ENCODE measurements at places on chromosomes 4 and X.

- DNase-seq, result peak; percentile 71
Measured at GRCh38 chr4:120801137-120801758, 121.3 kb downstream of the PRDM5 start.

- no peak for DNase-seq
Measured at GRCh38 chrX:118218079-118218478, 101.5 kb upstream of the KLHL13 start.

GRCh38 chrX:65866773-65867172 is 173.1 kb downstream of the VSIG4 start:
- no peak for DNase-seq

GRCh38 chr4:106707776-106708463 is 328.2 kb downstream of the DKK2 start:
- DNase-seq, result peak; percentile 56

GRCh38 chr4:112280386-112281056 is 5.2 kb downstream of the TIFA start:
- DNase-seq, result no peak

DNA sequence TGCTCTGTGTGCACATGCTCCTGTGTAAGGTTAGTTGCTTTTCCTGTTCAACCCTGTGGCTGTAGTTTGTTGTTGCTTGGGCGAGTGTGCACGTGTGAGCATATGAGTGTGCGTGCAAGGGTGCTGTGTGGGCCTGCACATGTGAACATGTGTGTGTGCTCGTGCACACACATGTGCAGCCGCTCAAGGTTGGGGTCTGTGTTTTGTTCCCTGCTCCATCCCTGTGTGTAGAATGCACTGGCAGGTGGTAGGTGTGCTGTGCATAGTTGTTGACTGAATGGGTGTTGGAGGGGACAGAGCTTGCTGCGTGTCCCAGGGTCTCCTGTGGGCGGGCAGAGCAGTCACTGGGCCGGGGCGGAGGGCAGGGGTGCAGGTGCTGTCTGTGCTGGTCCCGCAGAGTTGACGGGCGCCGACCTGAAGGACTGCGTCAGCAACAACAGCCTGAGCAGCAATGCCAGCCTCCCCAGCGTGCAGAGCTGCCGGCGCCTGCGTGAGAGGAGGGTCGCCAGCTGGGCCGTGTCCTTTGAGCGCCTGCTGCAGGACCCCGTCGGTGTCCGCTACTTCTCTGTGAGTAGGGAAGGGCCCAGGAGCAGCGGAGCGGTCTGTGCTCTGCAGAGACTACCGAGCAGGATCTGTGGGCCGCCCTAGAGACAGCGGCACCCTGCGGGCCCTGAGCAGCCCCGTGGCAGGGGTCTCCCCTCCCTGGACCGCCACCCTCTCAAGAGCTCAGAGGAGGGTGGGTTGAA is 27.9 kb upstream of the HGFAC start:
- no peak for DNase-seq

GRCh38 chr4:184384056-184384809 is 90.1 kb downstream of the IRF2 start:
- DNase-seq, result peak; percentile 69

DNA sequence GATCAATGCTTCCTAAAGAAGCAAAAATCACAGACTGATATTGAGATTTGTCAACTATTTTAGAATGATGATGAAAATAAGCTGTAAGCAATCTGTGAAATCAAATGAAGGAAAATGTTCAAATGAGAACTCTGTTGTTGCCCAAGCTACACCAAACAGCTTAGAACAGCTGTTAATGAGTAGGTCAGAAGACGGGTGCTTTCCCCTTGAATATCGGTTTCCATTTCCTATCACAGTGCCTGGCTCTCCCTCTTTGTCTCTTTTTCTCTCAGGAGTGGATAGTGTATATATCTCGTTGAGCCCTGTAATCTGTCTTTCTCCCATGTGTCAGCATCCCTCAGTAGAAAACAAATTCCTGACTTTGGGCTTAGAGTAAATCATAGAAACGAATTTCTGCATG is 1592.9 kb upstream of the TENM3 start:
- DNase-seq, result no peak

- DNase-seq, result peak; percentile 63
Measured at GRCh38 chr4:87838890-87839591, 6.3 kb downstream of the MEPE start.

DNA sequence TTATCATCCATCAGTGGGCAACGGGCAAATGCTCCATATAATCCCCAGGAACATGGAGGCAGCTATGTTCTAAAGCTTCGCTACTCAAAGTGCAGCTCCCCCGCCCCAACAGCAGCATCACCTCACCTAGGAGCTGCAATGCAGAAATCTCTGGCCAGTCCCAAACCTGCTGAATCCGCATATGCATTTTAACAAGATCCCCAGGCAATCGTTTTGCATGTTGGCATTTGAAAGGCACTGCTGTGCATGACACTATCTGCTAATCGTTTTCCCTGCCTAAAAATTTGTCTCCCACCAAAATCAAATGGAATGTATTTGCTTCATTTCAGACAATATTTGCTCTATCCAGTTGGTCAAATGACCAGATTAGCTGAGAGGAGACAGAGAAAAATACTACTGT is 15.2 kb downstream of the ADGRG2 start:
- no peak for DNase-seq

DNA sequence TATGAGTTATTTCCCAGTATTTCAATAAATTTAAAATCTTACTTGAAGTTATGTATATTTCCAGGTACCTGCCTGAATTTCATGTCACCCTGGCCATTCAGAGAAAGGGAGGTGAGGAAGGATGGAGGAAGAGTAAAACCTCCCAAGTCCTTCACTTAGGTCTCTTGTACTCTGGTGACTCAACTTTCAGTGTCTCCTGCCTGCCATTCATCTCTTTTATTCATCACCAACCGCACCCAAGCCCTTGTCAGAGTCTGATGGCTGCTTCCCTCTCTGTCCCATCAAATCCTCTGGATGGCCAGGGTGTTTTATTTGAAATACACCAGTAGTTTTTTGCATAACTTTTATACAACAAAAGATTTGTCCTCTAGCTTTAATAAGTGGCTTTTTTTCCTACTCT is 17.8 kb downstream of the TMPRSS11E start:
- no peak for DNase-seq

DNA sequence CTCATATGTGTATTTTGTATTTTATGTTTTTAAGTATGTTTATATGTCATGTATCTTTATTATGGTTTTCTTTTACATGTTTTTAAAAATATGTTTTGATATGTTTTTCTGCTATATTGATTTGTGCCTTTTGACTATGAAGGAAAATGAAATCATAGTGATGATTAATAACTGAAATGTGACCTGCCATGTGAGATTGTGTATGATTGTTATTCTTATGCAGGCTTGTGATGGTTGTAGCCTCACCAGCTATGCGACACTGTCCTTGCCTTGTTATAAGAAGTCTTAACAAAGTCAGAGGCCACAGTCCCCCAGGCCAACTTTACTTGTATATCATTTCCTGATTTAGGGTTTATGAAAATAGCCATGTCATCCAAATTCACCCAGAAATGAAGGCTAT is 83.2 kb downstream of the TMEM131L start:
- DNase-seq, result no peak

GRCh38 chr4:69800599-69800998 is 40.2 kb upstream of the SULT1B1 start:
- peak; percentile 35 for DNase-seq

- DNase-seq, result no peak
Measured at GRCh38 chrX:42783451-42783850, 5.5 kb upstream of the PPP1R2C start.

GRCh38 chr4:189202182-189202868 is 738.3 kb upstream of the FRG1 start:
- DNase-seq, result peak; percentile 78

DNA sequence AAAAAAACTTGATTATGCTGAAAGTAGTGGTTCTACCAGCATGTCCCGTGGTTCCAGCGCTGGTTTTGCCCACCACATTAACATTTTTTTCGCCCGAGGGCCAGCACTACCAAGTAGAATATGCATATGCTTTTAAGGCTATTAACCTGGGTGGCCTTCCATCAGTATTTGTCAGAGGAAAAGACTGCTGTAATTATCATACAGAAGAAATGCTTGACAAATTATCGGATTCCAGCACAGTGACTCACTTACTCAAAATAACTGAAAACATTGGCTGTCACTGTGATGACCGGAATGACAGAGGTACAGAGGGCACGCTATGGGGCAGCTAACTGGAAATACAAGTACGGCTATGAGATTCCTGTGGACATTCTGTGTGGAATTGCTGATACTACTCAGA is 34.6 kb downstream of the PRPS2 start:
- no peak for DNase-seq

DNA sequence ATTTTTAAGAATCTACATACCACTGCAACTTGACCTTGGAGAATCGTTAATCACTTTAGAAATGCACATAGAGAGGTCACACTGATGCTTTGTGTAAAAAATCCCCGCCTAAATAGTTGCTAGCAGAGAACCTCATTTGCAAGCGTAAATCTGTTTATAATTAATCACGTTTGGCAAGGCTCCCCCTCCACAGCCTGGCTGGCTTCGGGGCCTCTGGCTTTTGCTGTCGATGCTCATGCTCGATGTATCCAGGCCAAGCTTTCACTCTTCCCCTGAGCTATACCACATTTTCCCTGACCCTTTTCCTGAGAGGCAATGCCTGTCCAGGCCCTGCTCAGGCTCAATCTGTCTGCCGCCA is 23.4 kb downstream of the CYTL1 start:
- DNase-seq, result peak; percentile 59

DNA sequence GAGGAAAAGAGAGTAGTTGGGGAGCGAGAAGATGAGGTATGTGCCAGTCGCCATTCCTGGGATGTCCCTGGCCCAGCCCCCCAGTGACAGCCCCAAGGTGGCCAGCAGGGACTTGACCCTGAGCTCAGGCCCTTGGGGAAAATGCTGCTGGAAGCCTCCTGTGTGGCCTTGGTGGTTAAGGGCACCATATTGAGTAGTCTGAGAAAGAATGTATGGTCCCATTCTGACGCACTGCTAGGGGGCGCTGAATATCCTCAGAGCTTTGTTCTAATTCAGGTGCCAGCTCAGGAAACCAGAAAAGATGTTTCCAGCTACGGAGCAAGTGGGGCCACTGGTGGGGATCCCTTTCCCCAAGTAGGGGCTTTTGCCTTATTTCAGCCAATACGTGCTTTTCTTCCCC is 14.0 kb upstream of the UBA6 start:
- no peak for DNase-seq

DNA sequence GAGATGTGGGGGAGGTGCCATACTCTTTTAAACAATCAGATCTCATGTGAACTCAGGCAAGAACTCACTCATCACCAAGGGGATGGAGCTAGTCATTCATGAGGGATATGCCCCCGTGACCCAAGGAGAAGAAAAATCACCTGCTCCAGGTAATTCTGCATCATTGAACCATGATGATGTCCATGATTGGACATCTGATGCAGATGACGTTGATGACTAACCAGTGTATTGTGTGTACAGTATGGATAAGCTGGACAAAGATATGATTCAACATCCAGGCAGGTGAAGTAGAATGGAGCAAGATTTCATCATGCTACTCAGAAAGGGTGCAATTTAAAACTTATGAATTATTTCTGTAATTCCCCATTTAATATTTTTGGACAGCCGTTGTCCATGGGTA is 286.4 kb upstream of the SMIM31 start:
- no peak for DNase-seq

- no peak for DNase-seq
Measured at GRCh38 chrX:1472975-1473374, 20.3 kb upstream of the ASMTL start.

- no peak for DNase-seq
Measured at GRCh38 chr4:140044337-140044902, 109.6 kb downstream of the MAML3 start.
